ENCODE measurements at places on chromosomes 12 and 14.

GRCh38 chr12:124423761-124424515 lies 129.0 kb downstream of the RFLNA start:
- no peak for DNase-seq

DNA sequence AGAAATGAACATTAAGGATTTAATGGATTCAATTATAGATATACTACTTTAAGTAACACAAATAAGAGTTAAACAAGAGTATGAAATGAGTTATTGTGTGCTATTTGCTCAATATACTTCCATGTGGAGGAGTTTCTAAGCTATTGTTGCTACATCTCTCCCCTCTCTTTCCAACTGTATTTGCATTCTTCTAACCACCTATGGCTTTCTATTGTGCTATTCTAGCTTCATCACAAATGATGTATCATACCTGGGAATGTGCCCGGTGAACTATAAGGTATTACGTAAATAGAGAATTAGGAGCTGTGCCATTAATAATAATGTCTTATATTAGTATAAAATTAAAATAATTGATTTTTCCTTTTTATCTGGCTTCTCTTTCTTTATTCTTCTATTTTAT lies 87.1 kb upstream of the PLEKHG7 start:
- no peak for DNase-seq

DNA sequence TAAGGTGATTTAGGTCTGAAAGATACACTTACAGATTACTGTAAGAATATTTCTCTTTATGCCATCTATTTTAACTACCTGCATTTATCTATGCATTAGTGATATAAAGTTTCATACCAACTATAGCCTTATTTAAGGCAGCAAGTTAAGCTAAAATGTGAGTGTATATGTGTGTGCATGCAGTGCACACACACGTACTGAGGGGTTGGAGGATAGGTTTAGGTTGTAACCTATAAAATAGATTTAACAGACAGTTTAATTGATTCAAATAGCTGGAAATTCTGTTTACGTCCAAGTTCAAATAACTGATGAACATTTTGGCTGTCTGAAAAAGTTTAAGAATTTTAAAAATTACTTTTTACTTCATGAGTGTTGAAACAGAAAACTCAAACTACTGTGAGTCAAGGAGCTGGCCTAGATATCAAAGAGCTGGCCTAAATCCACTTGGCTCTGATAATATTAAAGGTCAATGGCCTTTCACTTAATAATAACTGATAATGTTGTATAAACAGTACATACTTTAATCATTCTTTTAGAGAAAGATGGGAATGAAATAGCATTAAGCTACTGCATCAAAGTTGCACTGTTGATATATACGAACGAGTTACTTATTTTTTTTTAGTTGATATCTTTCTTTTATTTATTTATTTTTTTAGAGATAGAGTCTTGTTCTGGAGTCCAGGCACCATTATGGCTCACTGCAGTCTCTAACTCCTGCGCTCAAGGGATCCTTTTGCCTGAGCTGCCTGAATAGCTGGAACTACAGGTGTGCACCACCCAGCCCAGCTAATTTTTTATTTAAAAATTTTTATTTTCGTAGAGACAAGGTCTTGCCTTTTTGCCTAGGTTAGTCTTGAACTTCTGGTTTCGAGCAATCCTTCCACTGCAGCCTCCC lies 13.8 kb upstream of the KCNJ8 start:
- no peak for DNase-seq

GRCh38 chr12:76208129-76208528 lies 123.6 kb upstream of the NAP1L1 start:
- DNase-seq, result no peak

GRCh38 chr12:56186957-56187356 lies 2.3 kb downstream of the SMARCC2 start:
- DNase-seq, result no peak

DNA sequence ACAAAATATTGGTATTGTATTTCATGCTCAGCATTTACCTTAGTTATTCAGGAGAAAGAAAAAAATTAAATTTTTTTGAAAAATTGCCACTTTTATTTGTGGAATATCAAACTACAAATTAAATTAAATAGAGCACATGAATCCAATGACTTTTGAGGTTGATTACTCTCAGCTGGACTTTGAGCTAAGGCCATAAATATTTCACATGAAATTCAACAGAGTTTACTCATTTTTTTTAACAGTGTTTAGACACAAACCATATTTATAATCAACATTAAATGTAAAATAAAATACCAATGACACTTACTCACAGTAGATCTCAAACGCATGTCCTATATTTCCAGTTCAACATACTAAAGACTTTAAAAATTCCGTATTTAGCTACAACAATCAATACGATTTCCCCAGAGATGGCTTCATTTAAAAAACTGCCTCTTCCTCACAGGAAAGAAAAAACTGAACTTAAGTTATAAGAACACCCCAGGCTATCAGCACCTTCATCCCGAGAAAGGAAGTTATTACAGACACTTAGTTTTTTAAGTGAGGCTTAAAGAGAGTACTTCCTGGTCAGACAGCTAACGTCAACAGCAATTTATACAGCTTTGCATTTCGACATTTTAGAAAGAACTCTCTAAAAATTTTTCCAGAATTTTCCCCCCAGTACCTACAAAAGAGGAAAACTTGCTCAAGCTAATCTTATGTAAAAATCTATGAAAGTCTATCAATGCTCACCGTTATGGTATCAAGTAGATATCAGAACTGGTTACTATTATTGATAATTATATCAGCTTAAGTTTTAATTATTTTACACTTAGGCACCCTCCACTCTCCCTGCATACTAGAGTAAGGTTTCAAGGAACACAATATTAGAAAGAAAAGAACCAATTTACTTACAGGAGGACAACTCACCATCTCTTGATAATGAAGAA lies 13.8 kb downstream of the TAOK3 start:
- DNase-seq, result no peak

DNA sequence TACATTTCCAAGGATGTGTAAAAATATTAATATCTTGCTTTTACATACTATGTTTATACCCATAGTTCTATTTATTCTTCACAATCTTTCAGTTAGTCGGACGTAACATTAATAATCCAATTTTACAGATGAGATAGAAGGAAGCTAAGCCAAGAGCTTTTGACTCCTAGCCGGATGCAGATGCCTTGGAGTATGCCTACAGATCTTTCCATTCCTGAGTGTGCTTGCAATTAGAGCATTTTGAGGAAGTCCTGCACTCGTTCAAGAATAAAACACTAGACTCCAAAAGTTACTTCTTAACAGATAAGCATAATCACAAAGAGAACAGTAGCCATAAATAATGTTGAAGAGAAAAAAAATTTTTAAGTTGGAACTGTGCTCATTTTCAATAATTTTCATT lies 337.6 kb upstream of the CLEC14A start:
- no peak for DNase-seq

DNA sequence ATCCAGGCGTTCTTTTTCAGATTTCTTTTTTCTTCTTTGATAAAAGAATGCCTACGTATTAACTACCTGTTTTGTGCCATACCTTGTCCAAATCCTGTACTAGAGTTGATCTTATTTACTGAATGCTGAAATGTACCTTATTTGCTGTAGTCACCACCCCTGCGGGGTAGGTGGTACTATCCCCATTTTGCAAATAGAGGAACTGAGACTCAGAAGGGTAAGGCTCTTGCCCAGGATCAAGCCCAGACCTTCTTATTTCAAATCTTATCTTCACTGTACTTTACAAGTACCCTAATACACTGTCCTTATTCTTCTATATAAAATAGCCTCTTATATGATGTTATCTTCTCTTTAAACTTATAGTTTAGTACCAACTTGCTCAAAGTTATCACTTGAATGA lies 206.5 kb downstream of the SLC41A2 start:
- DNase-seq, result no peak

- DNase-seq, result no peak
These were observed 32.7 kb downstream of the MED6 start for GRCh38 chr14:70567791-70568190.

GRCh38 chr14:105903971-105904370 lies 377.6 kb downstream of the TMEM121 start:
- no peak for DNase-seq

- DNase-seq, result no peak
These were observed 19.7 kb upstream of the NR1H4 start for GRCh38 chr12:100453951-100454350.

DNA sequence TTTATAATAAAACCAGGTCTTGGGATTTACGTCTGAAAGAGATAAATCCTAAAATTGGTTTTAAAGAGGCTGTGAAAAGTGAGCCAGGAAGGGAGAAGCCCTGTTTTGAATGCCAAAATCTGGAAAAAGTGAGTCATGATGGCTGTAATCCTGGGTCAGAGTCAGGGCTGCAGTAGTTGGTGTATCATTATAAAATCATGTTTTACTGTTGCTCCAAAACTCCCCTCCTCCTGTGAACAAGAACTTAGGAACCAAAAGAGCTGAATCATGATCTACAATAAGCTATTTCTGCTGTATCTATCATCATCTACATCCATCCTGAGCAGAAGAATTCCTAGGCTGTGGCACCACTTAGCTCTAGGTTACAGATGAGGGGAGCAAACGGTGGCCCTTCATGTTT lies 79.3 kb downstream of the LMO3 start:
- DNase-seq, result no peak

DNA sequence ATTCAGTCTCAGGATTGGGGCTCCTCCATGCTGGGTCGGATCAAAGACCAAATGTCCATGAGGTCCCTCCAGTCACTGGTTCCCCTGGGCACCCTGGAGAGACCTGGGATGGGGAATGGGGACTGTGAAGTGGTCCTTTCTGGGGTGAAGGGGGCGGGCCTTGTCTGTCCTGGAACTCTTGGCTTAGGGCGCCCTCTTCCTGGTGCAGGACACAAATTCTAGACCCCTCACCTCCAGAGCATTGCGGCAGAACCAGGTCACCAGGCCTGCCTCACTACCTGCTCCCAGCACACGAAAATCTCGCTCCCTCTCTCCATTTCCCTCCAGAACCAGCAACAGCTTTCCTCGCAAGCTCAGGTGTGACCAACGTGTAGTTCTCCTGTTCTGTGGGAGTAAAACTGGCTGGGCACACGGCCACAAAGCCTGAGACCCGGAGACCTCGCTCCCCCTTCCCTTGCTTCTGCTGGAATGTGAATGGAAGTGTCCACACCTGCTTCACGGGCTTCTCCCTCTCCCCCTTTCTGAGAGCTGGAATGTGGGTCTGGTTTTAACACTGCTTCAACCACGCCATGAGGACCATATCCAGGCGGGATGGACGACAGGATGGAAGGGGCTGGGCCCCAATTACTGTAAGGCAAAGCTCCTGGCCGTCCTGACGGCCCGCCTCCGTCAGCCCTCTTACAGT lies 112.7 kb downstream of the SCARB1 start:
- peak; percentile 46 for DNase-seq

- no peak for DNase-seq
These were observed 96.5 kb downstream of the UNC79 start for GRCh38 chr14:93527203-93527607.

DNA sequence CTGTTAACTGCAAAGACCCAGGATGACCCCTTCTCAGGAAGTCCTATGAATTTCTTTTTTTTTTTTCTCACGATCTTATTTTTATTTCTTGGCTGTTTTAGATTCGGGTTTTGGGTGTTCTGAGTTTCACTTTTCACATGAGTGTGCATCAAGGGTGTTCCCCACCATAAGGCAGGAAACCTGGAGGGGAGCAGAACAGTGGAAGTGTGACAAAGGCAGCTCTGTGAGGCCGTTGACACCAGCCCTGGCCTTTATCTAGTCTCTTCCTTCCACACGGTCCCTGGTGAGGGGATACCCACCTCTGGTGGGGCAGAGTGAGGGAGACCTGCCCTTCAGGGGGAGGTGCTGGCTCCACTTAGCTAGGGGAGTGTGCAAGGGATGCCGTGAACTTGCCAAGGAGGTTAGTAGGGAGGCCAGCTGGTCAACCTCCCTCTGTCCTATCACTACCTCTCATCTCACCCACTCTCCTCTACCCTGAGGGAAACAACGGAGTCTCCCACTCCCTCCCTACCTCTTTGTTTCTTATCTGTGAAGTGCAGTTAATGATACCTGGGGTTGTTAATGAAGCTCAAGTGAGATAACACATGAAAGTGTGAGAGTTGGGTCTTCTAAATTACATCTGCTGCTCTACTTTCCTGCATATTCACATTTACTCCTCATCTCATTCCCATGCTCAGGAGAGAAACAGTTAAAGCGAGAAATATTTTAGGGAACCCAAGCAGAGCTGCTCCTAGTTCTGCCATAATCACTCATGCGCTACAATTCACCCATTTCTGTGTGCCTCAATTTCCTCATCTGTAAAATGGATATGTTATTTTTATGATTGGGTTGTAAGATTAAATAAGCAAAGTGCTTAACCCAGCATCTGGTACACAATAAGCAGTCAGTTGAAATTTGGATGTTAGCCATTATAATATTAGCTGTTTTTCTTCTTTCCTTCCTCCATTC lies 4.4 kb upstream of the GALNT6 start:
- DNase-seq, result no peak

DNA sequence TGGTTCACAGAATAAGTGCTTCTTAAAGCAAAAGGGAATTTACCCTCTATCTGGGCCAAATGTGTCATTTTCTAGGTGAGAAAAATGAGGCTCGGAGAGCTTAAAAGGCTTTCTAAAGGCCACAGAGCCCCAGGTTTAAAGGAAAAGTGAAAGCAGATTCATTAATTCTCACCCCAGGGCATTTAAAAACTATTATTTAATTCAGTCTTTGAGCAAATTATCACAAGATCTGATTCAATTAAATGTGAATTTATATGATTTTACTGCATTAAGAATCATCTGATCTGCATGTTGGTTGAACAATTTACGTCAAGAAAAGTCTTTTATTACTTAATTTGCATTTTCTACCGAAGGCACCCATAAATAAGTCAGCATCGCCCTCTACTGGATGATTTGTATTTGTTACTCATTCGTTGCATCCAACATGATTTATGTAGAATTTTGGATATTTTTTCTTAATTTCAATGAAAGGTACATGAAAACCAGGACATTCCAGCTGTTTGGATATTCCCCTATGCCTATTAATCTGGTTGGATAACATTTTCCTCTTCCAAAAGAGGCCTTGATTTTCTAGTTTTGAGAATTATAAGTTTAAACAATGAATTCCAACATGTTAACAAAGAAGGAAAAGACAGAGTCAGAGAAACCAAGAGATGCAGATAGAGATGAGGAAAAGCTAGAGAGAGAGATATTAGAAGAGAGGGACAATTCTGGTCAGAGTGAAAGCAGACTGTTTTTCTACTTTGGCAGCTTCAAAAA lies 19.1 kb upstream of the DHRS7 start:
- DNase-seq, result peak; percentile 69

DNA sequence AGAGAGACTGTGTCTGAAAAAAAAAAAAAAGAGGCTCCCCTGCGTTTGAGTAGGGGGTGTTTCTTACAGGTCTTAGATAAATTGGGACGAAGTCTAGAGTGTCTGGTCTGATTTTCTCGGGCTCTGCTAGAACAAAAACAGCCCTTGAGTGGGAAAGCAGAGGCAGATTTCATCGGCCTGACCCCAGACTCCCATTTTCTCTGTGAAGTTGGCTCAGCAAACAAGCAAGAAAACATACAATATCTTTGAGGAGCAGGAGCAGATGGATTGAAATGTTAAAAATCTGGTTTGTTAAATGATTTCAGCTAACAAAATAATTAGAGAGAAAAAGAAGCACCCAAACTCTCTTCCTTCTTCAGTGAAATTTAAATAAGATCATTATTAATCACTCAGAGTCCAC lies 44.1 kb downstream of the DERA start:
- DNase-seq, result no peak

GRCh38 chr12:32402946-32403345 lies 3.6 kb downstream of the FGD4 start:
- no peak for DNase-seq

Data from NCI-H460 (cell line).